ENCODE measurements at places on chromosomes 4 and X.
A peak's percentile ranks its signal among the peaks of the same experiment; 100 is the strongest.

- DNase-seq: peak; percentile 2
Observed at GRCh38 chrX:68710870-68711576, 63.6 kb downstream of the STARD8 start.

GRCh38 chr4:101782546-101782945 is 8.0 kb upstream of the BANK1 start:
- DNase-seq: no peak

- DNase-seq: no peak
Observed at GRCh38 chr4:185479507-185479971, 8.0 kb upstream of the CCDC110 start.

DNA sequence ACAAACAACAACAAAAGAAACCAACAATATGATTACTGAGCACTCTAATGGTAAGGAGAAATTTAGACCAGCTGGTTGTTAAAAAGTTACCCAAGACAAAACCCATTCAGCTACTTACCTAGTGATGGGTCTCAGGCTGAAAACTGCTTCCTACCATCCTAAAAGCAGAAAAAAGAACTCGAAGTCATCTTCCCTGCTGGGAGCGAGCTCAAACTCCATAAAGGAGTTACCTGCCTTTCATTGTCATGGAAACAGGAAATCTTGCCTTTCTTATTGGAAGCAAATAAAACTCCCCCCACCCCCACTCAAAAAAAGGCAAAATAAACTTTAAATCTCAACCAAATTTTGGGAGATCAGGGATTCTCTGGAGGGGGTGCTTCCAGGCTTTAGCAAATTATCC is 1478.3 kb downstream of the C4orf33 start:
- no peak for DNase-seq

GRCh38 chr4:17336524-17336961 is 175.3 kb downstream of the QDPR start:
- no peak for DNase-seq

GRCh38 chrX:111168314-111168713 is 72.3 kb downstream of the PAK3 start:
- peak; percentile 2 for DNase-seq

All from fibroblast of skin of back (primary cell).